ENCODE measurements at places on chromosomes 12 and 14.

DNA sequence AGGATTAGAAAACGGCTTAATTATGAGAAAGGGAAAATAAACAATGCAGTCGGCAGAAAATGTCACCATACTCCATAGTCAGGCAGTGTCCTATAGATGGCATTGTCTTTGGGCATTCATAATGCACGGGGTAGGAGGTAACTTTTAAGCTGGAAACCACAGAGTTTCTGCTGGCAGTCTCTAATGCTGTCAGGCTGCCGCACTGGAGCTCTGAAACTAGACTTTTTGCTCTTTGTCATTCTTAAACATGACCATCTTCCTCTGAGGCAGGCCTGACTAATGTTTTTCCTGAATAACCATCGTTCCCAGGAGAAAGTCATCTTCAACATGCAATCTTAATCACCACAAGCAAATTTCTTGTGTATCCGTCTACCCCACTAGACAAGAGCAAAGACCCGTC is 108.8 kb downstream of the ETNK1 start:
- DNase-seq: no peak

DNA sequence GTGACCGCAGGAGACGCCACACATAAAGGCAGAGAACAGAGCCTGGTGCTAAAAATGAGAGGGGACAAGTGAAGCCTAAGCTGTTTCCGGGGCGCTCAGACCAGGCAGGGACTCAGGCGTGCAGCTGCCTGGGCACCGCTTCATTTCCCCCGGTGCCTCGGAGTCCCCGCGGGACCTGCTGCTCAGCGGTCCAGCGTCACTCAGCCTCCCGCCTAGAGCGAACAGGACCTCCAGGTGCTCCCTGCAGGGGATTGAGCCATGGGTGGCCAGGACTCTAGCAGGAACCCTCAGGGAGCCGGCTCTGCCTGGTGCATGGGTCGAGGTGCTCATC is 31.0 kb downstream of the CCDC85C start:
- DNase-seq: no peak

DNA sequence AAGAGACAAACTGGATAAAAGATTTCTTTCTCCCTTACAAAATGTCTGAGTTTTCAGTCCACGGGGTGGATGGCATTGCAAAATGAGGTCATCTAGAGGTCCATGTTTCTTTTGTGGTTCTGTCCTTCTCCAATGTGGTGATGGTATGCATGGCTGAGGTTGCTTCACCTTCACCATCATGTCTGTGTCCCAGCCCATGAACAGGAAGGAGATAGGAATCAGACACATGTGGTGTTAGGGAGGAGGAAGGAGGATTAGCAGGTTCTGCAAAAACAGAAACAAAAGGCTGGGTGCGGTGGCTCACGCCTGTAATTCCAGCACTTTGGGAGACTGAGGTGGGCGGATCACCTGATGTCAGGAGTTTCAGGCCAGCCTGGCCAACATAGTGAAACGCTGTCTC is 11.0 kb upstream of the AEBP2 start:
- DNase-seq: no peak

DNA sequence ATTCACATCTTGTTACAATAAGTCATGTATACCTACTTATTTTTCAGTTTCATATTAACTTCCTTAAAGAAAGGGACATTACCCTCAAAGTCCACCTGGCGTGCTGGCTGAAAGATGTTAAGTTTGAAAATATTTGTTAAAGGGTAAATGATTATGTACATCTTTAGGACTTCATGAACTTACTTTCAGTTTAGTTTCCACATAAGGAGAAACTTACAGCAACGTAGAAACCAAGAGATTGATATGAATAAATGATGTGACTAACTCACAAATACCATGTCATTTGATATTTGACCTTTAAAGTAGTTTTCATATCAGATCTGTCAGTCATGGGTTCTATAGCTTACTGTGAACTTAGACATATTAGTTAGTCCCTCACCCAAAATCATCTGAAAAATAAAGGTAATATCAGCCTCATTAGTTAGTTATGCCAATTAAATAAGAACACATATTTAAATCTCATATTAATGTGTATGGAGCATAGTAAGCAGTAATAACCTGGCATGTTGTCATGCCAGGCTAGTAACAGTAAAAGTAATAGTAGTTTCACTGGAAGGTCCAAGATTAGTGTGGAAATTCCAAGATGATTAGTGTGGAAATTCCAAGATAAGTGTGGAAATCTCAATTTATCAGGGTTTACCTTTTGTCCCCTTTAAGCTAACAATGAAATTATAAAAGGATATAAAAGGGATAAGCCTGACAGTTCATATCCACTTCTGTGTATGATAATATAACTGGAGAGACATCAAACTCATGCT is 1.9 kb upstream of the CLEC2D start:
- peak; percentile 52 for DNase-seq

DNA sequence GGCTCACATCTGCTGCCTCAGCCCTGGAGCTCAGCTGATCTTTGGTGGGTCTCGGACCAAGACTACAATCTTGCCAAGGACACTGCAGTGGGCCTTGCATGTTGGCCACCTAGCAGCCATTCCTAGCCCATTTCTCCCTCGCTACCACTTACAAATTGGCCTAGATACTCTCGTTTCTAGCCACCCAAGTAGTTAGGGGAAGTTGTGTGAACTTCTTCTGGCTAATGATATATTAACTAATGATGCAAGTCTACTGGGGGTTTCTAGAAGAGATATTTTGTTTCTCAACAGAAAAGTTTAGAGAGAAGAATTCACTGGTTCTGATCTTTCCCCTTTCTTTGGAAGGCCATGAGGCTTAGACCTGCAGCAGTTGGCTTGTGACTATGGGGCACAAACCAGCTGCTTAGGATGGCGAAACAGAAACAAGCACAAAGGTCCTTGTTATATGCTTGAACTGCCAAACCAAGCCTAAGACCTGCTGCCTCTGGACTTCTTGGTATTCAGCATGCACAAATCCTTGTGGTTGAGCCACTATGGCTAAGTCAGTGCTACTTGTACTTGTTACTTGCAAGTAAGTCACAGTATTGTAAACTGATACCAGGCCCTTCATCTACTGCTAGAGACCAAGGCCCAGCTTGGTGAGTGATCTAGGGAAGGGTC is 30.5 kb upstream of the GPATCH2L start:
- DNase-seq: no peak

GRCh38 chr12:25977047-25977446 is 18.6 kb downstream of the RASSF8 start:
- no peak for DNase-seq

GRCh38 chr12:12723681-12724420 is 6.7 kb downstream of the CDKN1B start:
- DNase-seq: no peak

DNA sequence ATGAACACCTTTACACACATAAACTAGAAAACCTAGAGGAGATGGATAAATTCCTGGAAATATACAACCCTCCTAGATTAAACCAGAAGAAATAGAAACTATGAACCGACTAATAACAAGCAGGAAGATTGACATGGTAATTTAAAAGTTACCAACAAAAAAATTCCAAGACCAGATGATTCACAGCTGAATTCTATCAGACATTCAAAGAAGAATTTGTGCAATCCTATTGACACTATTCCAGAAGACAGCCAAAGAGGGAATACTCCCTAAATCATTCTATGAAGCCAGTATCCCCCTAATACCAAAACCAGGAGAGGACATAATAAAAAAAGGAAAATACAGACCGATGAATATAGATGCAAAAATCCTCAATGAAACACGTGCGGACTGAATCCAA is 102.6 kb upstream of the KRR1 start:
- DNase-seq: no peak

DNA sequence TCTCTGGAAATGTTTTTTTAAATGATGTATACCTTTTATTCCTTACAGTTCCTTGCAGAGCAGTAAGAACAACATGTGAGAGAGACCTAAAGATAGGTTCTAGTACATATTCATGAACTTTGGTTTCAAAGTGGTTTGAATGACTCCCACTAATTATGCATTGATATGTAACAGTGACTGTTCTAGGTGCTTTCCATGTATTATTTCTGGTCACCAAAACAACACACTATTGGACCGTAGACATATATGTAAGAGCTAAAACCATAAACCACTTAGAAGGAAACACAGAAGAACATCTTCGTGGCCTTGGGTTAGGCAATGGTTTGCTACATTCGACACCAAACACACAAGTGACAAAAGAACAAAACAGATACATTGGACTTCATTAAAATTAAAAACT is 37.9 kb downstream of the SOX5 start:
- DNase-seq: no peak

GRCh38 chr12:57418255-57418654 is 12.6 kb downstream of the R3HDM2 start:
- no peak for DNase-seq

- DNase-seq: no peak
These were observed 150.2 kb downstream of the SSPN start for GRCh38 chr12:26345471-26346003.

DNA sequence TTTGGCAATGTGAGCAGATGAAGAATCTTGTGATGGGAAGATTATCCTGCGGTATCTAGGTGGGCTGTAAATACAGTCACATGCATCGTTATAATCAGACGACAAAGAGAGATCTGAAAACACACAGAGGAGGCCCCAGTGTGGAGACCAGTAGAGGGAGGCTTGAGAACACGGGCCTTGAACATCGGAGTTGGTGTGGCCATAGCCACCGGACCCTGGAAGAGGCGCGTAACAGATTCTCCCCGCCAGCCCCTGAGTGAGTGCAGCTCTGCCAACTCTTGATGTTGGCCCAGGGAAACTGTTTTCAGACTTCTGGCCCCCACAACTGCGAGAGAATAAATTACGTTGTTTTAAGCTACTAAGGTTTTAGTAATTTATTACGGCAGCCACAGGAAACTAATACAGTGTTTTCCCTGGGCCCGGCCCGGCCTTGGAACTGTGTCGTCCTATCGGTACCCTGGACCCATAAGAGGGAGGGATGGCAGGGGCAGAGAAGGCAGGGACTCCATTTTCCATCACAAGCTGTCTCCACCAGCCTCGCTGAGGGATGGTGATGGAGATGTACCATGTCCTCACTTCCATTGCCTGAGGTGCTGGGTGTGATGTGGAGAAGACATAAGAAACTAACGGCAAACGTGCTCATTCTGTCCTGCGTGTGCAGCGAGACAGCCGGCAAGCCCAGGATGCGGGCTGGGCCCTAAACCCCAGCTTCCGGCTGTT is 91.6 kb downstream of the NTF3 start:
- no peak for DNase-seq

DNA sequence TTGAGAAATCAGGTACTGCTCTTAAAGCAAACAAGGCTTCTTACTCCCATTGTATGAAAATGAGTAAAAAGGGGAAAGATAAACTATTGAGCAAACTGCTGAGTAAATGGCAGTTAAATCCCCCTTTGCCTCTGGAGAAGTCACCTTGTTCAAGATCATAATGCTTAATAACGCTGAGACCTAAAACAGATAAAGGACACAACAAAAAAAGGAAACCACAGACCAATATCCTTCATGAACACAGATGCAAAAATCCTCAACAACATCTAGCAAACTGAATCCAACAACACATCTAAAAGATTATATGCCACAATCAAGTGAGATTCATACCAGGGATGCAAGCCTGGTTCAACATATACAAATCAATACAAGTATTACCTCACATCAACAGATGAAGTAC is 109.0 kb upstream of the MDM1 start:
- no peak for DNase-seq

GRCh38 chr14:24172871-24173281 is 996 bp downstream of the REC8 start:
- no peak for DNase-seq

DNA sequence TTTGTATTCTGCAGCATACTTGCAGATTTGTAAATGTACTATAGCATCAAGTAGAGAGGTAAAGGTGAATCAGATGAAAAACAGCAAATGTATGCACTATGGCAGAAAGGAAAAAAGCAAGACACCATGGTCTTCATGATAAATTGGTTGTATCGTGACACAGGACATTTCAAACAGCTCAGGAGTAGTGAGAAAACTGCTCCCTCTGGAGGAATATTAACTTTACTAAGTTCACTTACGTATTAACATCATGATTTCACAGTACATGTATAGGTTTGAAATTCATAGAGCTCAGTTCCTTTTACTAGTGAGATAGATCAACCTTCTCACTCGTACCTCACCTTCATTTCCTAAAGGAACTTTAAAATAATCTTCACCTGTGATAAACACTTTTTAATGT is 6.5 kb downstream of the MBIP start:
- no peak for DNase-seq

DNA sequence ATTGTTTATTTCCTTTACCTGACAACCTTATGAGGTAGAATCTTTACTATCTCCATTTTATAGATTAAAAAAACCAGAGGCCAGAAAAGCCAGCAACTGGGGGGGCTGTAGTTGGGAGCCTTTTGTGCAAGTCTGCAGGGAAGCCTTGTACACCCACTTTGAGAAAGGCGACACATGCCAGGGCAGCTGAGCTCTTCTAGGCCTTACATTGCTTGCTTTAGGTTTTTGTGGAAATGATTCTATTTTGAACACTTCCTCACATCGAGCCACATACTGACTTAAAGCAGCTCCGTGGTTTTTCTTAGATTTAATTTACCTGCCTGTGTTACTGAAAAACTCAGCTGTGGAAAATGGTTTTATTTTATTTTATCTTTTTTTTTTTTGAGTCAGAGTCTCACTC is 34.6 kb downstream of the EP400 start:
- DNase-seq: no peak

DNA sequence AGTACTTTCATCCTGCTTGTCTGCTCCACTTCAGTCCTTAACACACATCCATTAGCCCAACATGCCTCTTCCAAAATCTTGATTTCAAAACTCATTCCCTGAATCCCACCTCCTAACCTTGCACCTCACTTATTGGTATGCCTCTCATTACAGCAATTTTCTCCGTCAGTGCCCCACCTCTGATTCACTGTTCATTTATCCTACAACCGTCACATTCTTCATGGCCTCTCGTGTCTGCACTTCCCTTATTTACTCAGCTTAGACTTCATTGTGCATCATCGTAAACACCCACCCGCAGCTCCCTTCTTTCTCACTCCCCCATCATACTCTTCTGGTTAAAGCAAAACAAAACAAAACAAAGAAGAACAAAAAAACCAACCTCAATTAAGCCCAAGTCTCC is 160.6 kb upstream of the HMGA2 start:
- no peak for DNase-seq

DNA sequence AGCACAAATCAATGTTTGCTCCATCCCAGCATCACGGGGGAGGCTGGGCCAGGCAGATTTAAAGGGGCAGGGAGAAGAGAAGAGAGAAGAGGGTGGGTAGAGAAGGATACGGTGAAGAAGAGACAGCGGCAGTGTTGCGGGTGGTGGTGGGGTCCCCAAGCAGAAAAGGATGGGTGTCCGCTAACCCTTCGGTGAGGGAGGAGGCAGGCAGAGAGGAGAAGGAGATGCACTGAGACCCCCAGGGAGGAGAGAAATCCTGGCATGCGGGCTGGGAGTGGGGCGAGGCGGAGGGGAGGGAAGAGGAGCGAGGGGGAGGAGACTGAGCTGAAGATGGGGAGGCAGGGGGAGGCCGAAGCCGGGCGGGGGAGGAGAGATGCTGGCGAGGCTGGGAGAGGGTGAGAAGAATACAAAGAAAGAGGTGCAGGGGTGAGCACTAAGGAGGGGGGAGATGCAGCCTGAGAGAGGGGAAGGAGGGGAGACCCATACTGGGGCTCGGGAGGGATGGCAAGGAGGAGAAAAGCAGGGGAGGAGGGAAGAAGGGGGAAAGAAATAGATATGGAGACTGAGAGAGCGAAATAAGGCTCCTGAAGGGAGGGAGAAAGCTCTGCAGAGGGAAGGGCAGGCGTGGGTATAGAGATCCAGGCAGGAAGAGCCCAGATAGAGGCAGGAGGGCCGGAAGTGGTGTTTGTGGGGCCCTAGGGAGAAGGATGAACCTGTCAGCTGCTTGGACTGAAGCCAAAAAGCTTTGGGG is at the start of gene JPH4:
TSS of gene JPH4 (minus strand) at position 231 of the 751 bp plus-strand sequence. CDS start 1,337 bp downstream, outside the sequence.
- DNase-seq: no peak
